ENCODE measurements at places on chromosomes 2 and 18. TPM values are rescaled to one million over a fixed set of nuclear protein-coding genes. Genes with fewer than 3 reads are reported as not detected.

- DNase-seq, result no peak
Measured at GRCh38 chr2:7237466-7237865, 320.3 kb downstream of the RNF144A start.

- no peak for DNase-seq
Measured at GRCh38 chr2:241461693-241462677, 46.4 kb downstream of the STK25 start.

DNA sequence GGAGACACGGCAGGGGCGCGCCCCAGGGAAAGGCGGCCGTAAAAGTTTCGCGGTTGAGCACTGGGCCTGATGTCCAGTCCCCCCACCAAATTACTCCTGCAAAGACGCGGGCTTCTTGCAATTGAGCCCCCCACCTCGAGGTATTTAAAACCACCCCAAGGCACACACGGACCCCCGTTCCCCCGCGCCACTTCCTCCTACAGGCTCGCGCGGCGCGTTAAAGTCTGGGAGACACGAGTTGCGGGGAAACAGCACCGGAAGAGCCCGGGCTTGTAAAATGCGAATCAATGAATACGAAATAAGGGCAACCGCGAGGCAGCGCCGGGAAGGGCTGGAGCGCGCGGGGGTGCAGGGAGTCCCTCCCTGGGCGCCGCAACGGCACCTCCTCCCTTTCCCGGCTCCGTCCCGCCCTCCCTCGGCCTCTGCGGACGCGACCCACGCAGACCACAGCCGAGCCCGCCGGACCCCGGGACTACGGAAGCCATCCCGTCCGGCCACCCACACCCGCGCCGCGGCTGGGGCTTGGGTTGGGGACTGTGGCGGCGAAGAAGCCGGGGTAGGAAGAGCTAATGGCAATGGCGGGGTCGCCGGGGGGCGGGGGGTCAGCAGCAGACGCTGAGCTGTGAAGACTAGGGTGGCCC, 918 bp upstream of the NETO1 start:
- no peak for DNase-seq

DNA sequence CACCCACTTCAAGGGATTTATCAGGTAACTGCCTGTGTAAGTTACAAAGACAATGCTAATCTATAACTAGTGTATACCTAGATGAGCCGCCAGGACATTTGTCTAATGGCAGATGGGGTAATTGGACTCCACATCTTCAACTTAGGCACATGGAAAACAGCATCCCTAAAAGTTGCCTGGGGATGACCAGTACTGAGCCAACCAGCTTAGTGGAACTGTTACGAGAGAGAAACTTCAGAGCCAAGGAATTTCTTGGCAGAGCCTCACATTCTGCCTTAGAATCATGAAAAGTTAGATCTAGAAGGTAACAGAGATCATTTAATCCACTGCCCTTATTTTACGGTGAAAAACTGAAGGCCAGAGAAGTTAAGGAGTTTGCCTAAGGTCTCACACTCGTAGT, 15.5 kb upstream of the CLASP1 start:
- no peak for DNase-seq

DNA sequence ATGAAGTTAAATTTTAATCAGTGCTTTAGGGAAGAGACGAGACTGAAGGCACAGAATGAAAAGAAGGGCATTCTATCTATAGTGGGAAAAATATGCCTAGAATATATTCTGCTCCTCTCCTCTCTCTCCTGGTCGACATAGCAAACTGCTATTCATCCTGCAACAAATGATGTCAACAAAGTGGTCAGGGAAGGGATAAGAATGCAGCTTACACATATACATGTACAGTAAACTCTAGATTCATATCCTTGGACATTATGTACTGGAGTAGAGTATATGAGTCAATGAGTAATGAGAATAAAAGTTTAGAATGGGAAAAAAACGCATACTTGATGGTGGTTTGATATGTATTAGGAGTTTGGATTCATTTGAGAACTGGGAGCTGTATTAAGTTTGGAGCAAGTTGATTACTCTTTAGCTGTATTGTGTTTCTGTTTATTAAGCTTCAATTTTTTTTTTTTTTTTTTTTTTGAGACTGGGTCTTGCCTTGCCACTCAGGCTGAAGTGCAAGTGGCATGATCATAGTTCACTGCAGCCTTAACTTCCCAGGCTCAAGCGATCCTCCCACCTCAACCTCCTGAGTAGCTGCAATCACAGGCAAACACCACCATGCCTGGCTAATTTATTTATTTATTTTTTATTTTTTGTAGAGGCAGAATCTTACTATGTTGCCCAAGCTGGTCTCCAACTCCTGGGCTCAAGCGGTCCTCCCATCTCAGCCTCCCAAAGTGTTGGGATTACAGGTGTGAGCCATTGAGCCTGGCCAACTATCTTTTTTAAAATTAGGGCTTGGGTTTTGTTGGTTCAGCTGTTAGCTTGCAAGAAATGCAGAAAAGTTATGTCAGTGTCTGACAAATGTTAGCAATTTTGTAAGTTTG, 53.8 kb downstream of the STAT1 start:
- DNase-seq, result no peak

DNA sequence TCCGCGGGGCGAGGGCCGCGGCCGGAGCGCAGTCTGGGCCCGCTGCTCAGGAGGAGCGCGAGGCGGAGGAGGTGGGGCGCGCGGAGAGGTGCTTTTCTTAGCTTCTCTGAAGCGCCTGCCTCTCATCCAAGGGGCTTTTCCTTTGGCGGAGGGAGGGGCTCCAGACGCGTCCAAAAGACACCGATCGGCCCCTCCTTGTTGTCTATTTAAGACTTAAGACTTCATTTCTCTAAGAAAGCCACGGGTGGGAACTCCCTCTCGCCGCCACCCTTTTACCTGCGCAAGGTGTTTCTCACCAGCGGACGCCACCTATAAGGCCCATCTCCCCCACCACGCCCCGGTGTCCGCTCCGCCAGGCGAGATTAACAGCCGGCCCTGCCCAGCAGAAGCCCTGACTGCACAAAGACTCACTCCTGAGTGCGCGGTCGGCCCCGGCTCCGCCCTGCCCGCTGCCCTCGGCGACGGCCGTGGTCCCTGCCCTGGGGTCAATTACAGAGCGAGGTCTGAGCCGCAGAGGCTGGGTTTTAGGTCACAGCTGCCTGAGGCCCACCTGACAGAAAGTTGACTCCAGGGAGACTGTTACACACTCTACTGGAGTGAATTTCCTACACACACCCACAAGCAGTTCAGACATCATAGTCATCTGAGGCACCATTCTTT, at the start of gene DSC2:
Gene DSC2 (minus strand): TSS at position 397 of the 660 bp plus-strand sequence. CDS start 450 bp downstream, outside the sequence.
- no peak for DNase-seq

- DNase-seq, result no peak
Measured at GRCh38 chr2:147554521-147555107, 290.2 kb upstream of the ACVR2A start.

DNA sequence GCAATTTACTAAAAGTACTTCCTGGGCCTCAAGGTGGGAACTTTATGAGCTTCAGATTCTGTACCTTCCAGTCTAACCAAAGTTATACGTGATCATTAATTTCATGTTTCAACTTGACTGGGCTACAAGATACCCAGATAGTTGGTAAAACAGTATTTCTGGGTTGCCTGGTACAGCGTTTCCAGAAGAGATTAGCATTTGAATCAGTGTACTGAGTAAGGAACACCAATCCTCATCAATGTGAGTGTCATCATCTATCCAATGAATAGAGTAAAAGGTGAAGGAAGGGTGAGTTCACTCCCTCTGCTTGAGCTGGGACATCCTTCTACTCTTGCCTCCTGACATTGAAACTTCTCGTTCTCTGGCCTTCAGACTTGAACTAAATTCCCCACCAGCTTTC, 274.5 kb upstream of the ID2 start:
- DNase-seq, result no peak

- DNase-seq, result no peak
Measured at GRCh38 chr2:105143467-105144151, 97.9 kb upstream of the GPR45 start.

- DNase-seq, result no peak
Measured at GRCh38 chr2:101197814-101198213, 46.6 kb upstream of the TBC1D8 start.

GRCh38 chr2:227406177-227407031, 18.7 kb upstream of the SCYGR1 start:
- no peak for DNase-seq

DNA sequence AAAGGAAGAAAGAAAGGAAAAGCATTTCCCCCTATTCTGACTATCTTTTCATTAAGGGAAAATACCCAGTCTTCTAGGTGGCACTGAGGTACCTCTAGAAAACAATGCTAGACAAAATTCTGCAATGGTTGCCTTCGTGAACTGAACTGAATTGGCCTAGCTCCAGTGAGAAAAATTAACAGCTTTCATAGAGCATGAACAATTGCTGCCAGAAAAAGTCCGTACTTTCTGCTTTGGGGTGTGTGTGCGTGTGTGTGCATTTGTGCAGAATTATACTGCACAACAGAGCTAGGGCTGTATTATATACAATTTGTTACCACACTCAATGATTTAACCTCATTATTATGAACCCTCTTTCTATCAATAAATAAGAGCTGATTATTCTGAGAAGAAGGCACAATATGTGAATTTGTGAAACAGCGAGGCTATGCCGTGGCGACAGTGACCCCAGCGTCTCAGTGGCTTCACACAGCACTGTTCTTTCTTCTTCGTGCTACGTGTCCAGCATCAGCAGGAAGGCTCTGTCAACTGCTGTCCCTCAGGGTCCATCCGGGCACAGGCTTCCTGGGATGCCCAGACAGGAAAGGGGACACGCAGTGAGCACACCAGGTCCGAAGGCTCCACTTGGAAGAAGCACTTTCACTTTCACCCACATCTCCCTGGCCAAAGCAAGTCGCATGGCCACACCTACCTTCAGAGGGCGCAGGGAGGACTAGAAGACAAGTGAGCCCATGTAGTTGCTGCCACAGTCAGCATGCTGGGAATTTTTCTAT, 47.5 kb downstream of the PTGR3 start:
- no peak for DNase-seq

DNA sequence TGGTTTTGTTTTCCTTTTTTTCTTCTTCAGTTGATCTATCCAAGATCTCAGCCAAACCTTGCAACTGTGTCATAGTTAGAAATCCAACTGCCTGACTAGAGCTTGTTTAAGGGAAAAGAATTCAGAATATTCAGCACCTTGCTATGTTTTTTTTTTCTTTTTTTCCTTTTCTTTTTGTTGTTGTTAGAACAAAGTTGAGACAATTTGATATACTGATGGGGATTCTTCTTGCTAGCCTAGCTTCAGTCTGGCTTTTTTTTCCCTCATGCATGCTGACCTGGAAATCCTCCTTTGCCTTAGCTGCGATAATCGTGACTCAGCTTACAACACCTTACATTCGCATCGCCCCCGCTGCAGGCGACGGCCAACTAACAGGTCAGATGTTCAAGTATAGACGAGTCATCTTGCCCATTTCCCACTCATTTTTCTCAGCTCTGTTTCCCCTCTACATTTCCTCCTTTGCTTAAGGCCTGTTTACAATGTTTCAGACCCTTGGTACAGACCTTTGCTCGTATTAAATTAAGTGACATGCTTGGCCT, 487.2 kb upstream of the RAB12 start:
- DNase-seq, result no peak

DNA sequence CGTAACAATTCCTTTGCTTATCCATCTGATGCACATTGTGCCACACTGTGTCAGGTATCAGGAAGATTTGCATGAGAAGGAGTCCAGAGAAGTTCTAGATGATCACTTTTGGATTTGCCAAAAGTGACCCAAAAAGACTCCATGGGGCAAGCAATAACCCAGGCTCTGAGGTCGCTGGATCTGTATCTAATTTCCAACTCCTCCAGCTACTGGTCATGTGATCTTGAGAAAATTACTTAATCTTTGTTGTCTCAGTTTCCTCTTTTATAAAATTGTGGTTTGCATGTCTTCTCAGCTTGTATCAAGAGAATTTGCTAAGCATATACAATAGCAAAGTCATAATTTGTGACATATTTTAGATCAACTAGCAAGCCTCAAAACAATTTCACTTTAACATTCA, 61.3 kb upstream of the ITGA4 start:
- DNase-seq, result no peak

DNA sequence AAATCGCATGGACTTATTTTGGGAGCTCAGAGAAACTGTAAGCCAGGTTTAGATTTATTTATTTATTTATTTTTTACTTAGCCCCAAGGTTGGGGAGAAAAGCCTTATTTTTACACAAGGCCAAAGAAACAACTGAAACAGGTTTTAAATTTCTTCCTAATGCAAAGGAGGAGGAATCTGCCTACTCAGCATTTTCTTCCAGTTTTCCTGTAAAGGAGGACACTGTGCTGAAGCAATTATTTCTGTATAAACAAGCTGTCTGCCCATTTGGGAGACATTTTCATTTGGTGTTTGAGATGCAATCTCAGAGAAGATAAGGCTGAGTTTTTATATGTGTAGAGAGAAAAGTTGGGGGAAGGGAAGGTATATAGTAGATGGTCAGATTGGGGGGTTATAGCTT, 125.0 kb downstream of the ETAA1 start:
- no peak for DNase-seq

GRCh38 chr2:213248637-213249036, 35.6 kb upstream of the SPAG16 start:
- no peak for DNase-seq

- DNase-seq, result no peak
Measured at GRCh38 chr2:88074854-88075292, 7.2 kb downstream of the SMYD1 start.

DNA sequence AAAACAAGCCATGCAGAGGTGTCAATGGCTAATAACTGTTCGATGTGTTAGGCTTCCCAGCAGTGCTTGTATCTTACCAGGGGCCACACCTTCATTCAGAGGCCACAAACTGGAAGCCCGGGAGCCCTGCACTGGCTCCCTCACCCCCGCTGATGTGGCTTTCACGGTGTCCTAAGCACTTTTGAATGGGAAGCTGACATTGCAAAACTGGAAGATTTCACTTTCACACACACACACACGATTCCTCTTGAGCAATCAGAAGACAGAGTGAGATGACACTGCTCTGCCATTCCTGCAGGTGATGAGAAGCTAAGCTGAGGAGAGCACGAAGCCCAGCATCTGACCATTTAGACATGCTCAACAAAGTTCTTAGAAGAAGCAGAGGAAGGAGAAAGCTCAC, 8.6 kb upstream of the ZNF407 start:
- no peak for DNase-seq

DNA sequence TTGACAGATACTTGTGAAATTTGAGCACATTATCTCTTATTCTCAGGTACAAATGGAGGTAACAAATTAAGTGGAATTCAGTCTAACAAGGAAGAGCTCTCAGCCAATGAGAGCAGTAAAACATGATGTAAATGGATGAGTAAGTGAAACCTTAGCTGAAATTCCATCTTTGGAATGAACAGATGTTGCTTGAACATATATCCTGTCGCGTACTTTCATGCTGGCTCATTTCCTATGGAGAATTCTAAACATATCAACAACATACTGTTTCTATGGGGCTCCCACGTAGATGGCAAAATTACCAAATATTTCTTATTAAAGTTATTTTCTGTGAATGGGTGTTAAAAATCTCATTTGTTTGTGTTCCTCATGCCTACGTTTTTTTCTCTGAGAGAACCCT, 256.3 kb upstream of the LINC00305 start:
- no peak for DNase-seq

- DNase-seq, result no peak
Measured at GRCh38 chr18:31101183-31102024, 817 bp downstream of the DSC2 start.

Gene RGPD3
- total RNA-seq, result not detected

Gene SPATA3
- total RNA-seq, result 2.9 TPM

Gene PAX3
- total RNA-seq, result not detected

Gene IKZF2
- 1.8 TPM for total RNA-seq

Gene COL6A3
- total RNA-seq, result 31.6 TPM

Gene CRYBA2
- not detected for total RNA-seq

Gene GULP1
- total RNA-seq, result not detected

Gene UGT1A1
- total RNA-seq, result not detected

All from activated naive CD4-positive, alpha-beta T cell treated with anti-CD3 and anti-CD28 coated beads, Interleukin-2, amount 50 U/mL, for 72 hours (primary cell).